Sigmoid colon (tissue), 7 donors: ENCODE measurements at places on chromosomes 2 and 18. TPM values are rescaled to one million over a fixed set of nuclear protein-coding genes. Genes with fewer than 3 reads are reported as not detected.

Gene ANKRD53
- 1.0 TPM for polyA plus RNA-seq

Gene IL1B
- 6.0 TPM for polyA plus RNA-seq

Gene ADAM23
- 1.6 TPM for polyA plus RNA-seq

Gene PMAIP1
- polyA plus RNA-seq = 1.8 TPM

Gene TNFRSF11A
- 19.9 TPM for polyA plus RNA-seq

Gene SP140
- 1.8 TPM for polyA plus RNA-seq

Gene WDFY1
- polyA plus RNA-seq = 36.1 TPM

Gene UGT1A3
- polyA plus RNA-seq = not detected

Gene MRPS5
- polyA plus RNA-seq = 55.9 TPM

Gene GATA6
- polyA plus RNA-seq = 13.6 TPM

DNA sequence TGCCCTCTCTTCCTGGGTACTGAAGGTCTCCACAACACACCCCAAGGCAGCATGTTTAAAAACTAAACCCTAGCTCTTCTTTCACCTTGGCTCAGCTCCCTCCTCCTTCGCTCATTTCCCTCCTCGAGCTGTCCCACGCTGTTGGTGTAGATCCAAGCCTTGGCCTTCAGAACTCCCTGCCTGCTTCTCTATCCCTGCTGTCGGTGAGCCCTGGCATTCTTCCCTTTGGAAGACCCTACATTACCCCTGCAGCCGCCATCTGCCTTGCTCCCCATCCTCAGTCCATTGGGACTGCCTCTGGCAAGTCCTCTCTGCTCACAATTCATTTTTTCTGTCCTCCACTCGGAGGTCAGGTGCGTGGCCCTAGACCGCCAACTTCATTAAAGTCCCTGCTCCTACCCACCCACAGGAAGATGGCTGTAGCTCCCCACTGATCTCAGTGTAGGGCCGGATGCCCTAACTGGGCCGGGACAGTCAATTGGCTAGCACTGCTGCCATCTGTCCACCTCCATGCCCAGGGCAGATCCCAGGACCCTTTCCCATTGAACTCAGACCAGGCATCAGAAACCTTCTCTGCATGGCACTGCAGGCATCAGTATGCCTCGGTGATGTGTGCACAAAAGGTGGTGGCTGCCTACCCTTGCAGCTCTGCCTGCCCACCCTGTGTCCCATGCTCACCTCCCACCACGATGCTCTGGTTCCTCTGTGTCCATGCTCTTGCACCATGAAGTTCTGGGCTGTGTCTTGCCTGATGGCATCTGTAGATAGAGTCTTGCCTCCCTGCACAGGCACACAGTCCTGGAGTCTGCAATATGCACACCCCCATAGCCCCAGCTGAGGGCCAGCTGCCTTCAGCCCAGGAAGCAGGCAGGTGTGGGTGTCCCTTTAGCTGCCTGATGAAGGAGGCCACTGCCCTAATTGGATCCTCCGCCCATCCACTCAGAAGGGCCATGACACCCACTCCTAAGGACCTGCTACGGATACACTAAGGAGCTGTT lies 5.7 kb downstream of the AMER3 start:
- no peak for DNase-seq
- peaks cover 43% of the 10 kb centered on the region for H3K27me3 ChIP-seq
- H3K36me3 ChIP-seq = no peaks in the 10 kb centered on the region
- no peak overlapping the region for H3K27ac ChIP-seq

GRCh38 chr18:35968278-35968880 lies 4.1 kb upstream of the RMP24 start:
- no peaks in the 10 kb centered on the region for H3K36me3 ChIP-seq
- no peak overlapping the region for H3K27ac ChIP-seq
- peaks cover 14% of the 10 kb centered on the region for H3K4me1 ChIP-seq

GRCh38 chr2:21501376-21502027 lies 377.7 kb downstream of the TDRD15 start:
- H3K36me3 ChIP-seq = no peaks in the 10 kb centered on the region
- H3K27me3 ChIP-seq = no peaks in the 10 kb centered on the region
- H3K27ac ChIP-seq = peak overlapping the region; percentile 54
- no peak overlapping the region for H3K4me3 ChIP-seq

DNA sequence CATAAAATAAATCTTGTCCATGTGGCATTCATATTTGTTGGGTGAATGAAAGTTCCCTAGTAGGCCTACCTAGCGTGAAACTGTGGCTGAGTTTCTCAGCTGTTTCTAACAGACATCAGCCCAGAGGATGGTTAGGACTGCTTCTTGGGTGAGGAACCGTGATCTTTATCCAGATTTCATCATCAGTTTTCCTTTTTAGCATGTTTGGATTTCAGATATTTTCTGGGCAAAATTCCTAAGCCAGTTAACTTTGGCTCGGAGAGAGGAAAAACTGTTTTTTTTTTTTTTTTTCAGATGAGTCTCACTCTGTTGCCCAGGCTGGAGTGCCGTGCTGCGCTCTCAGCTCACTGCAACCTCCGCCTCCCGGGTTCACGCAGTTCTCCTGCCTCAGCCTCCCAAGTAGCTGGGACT lies 53.5 kb downstream of the DGKD start:
- DNase-seq = no peak
- peaks cover 11% of the 10 kb centered on the region for H3K36me3 ChIP-seq
- H3K4me1 ChIP-seq = no peaks in the 10 kb centered on the region
- H3K27ac ChIP-seq = peak overlapping the region; percentile 47
- no peaks in the 10 kb centered on the region for H3K27me3 ChIP-seq
- H3K4me3 ChIP-seq = no peak overlapping the region

- H3K27ac ChIP-seq = no peak overlapping the region
- no peak for DNase-seq
- H3K36me3 ChIP-seq = no peaks in the 10 kb centered on the region
These were observed 85.4 kb downstream of the OSR1 start for GRCh38 chr2:19272941-19273470.

DNA sequence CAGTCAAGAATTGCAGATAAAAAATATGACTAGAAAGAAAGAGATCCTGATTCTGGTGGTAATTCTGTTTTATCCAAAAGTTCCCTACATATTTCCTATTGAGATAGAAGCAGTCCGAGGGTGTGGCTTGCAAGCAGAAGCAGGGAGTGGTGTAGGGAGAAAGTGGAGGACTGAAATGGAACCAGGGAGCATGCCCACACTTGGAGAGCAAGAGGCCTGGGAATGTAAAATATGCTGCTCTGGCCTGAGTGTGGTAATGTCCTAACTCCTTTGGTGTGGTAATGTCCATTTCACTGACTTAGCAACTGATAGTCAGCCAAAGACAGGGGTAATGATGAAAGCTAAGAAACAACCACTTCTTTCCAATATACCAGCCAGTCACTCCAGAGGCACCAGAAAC lies 30.1 kb upstream of the FMNL2 start:
- H3K4me1 ChIP-seq = no peaks in the 10 kb centered on the region
- no peak for DNase-seq
- H3K4me3 ChIP-seq = no peak overlapping the region
- no peak overlapping the region for H3K27ac ChIP-seq
- no peaks in the 10 kb centered on the region for H3K27me3 ChIP-seq

DNA sequence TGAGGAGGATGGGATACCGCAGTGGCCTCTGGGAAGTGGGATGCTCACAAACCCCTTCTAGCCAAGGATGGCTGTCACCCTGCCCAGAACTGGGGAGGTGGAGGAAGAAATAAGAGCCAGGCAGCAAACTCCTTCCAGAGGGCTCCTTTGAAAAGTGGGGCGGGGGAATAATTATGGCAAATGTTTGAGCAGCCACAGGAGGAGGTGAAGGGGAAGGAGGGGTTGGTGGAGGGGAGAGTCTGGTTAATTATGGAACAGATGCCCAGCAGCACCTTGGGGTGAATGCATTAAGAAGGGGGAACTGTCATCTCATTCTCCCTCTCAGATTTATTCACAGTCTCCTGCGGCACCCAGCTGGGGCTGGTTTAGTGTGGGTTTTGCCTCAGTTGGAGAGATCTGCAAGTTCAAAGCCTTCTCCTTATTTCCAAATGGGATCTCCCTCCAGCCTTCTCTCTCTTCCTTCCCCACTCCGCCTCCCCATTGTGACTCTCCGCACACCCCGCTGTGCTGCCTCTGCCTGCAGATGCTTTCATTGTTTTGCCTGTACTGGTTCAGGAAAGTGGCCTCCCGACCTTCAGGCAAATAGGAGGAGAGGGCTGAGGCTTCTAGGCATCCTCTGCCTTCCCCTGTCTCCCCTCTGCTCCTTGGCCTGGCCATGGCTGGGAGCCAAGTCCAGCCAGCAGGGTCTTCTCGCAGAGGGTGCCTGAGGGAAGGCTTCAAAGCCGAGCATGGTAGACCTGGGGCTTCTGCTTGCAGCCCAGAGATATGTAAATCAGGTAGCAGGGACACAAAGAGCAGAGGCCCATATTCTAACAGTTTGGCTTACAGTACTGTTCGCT lies 457.2 kb upstream of the MEX3C start:
- H3K27me3 ChIP-seq = peaks cover 3% of the 10 kb centered on the region
- H3K4me1 ChIP-seq = no peaks in the 10 kb centered on the region
- no peak overlapping the region for H3K4me3 ChIP-seq
- H3K27ac ChIP-seq = no peak overlapping the region
- no peaks in the 10 kb centered on the region for H3K36me3 ChIP-seq

DNA sequence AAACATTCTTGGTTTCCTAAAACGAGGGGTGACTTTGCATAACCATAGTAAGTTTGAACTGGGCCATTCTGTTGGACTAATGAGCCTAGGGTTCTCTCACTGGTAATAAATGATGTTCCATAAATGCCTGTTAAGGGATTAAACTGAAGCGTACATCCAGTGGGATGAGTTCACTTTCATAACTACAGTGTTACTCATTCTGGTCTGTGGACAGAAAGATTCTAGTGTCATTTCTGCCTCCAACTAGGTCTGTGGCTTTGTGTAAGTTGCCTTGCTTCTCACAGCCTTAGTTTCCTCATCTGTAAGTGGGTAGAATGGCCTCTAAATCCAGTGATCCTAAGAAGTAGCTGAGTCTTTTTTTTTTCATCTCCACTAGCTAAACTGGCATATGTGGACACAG lies 1860.6 kb upstream of the PIK3C3 start:
- no peaks in the 10 kb centered on the region for H3K27me3 ChIP-seq
- no peak for DNase-seq
- H3K4me3 ChIP-seq = no peak overlapping the region
- H3K36me3 ChIP-seq = no peaks in the 10 kb centered on the region
- no peaks in the 10 kb centered on the region for H3K4me1 ChIP-seq
- H3K27ac ChIP-seq = no peak overlapping the region
